GM04503 (cell line): ENCODE measurements at places on chromosomes 7 and 10.

- DNase-seq: no peak
Observed at GRCh38 chr10:102627736-102628293, 16.5 kb upstream of the TRIM8 start.

GRCh38 chr10:21173802-21174714 lies 276.9 kb upstream of the NEBL start:
- DNase-seq: no peak

GRCh38 chr10:63781226-63781625 lies 260.0 kb downstream of the REEP3 start:
- no peak for DNase-seq

- no peak for DNase-seq
Observed at GRCh38 chr7:2795906-2796305, 48.2 kb downstream of the GNA12 start.

DNA sequence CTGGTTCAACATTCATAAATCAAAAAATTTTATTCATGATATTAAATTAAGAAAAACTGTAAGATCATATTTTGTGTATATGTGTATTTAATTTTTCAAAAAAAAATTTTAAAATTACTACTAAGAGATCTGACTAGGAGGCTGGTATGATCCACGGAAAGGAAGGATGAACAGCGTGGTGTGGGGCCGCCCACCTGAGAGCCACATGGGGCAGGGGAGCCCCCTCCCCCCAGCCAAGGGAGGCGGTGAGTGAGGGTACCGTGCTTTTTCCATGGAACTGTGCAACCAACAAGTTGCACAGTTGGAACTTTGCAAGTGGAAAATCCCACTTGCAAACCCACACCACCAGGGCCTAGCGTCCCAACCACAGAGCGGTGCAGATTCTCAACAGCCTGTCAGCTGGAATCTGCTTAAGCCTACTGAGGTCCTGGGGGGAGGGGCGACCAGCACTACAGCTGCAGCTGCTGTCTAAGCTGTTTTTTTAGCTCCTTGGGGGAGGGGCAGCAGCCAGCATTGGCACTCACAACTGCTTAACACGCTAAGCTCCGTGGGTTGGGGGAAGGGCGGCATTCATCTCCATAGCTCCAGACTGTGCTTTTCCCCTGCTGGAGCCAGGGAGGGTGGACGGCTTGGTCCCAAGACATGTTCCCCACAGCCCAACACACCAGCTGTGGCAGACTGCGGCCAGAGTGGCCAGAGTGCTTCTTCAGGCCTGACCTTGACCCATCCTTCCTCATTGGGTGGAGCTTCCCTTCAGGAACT lies 94.2 kb upstream of the IGFBP3 start:
- DNase-seq: no peak

DNA sequence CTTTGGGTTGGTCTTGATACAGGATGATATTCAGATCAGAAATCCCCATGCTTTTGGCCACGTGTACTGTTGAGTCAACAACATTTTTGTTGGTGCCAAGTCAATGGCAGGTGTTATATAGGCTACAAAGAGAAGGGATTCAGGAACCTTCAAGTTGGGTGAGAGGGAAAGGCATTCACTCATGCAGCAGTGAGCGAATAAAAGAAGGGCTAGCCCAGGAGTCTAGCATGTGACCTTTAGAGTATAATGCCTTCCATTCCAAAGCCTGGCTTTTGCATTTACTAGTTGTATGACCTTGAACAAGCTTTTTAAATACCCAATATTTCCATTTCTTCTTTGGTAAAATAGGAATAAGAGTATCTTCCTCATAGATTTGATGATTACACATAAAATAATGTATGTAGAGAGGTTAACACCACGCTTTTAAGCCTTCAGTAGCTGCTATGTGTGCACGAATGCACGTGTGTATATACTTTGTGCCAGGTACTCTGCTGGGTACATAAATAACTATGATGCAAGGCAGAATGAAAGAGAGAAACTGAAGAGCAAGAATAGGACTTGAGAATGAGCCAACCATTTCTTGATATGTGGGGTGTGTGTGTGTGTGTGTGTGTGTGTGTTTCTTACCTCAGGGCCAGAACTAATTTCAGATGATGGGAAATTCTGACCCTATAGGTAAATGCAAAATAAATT lies 163.6 kb downstream of the PDE1C start:
- DNase-seq: no peak

DNA sequence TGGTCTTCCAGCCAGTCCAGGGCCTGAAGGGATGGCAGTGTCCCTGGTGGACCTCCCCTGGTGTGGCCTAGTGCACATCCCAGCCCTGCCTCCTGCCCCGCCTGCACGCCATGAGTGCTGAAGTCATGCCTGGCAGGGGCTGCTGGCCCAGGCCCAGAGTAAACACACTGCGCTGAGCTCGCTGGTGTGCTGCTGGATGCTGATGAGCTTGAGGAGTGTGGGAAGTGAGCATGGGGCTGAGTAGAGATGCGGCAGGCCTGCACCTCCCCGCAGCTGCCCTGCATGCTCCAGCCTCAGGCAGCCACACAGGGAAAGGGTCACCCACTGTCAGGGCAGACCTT lies 43.2 kb downstream of the HTRA1 start:
- peak; percentile 77 for DNase-seq

- peak; percentile 37 for DNase-seq
Observed at GRCh38 chr7:129908181-129908580, 44.6 kb downstream of the UBE2H start.

DNA sequence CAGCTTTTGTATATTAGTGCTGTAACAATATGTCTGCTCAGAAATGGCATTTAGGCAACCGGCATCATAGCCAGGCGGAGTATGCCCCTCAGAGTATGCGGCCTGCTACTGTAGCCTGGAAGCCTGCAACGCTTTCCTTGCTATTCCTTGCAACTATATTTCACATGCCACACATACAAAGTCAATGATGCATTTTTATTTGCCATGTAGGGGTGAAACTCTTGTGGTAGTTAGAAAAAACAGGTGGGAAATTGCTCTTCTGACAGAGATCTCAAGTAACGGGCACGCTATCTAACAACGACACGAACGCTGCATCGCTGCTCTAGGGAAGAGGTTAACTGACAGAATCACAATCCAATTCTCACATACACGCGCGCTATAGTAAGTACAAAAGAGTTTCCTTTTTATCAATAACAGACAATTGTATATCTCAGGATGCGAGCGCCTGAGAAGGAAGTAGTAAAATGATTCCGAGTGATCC lies 5.9 kb downstream of the EBF3 start:
- DNase-seq: no peak

DNA sequence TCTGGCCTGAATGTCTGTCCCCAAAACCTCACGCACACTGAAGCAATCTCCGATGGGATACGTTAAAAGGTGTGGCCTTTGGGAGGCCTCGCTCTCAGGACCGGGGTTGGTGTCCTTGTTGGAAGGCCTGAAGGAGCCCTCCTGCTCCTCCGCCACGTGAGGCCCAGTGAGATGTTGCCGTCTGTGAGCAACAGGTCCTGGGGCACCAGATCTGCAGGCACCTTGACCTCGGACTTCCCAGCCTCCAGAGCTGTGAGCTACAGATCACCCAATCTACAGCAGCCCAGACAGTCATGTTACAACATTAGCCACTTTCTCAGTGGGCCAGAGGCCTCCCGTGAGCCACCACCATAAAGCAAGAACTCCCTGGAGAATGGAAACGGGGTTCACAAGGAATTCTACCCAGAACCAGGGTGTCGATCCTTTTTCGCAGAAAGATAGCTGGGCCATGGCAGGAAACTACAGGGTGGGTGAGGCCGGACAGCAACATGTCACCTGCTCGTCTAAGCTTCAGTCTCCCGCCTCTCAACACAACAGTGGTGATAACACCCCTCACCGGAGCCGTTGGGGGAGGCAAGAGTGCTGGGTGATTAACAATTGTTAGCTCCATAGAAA lies 87.0 kb downstream of the DIP2C start:
- no peak for DNase-seq

DNA sequence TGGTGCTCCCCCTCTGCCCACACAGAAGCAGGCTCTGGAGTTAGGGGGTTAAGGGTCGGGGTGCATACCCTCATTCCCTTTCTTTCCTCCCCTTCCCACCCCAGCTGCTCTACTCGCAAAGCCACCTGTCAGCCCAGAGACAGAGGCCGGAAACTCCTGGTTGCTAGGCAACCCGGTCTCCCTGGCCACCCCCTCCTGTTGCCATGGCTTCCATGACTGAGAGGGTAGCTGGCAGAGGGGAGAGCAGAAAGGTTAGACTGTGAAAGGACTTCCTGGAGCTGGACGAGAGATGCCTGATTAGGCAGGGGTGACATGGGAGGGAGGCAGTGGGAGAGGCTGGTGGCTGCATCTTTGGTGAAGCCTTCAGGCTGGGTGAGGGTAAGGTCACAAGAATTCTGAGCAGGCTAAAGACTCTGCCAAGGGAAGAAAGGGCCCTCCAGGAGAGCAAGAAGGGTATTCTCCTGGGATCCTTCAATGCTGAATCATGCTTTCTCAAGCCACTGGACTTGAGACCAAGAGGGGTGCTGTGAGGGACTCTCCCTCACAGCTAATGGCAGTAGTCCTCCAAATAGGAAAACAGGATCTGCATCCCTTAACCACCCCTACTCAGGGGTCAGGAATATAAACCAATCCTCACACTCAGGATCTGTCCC lies 5.4 kb downstream of the PSD start:
- no peak for DNase-seq

GRCh38 chr7:6623589-6624245 lies 8.3 kb downstream of the ZNF853 start:
- no peak for DNase-seq

- DNase-seq: no peak
Observed at GRCh38 chr7:41104631-41105030, 598.3 kb downstream of the INHBA start.

DNA sequence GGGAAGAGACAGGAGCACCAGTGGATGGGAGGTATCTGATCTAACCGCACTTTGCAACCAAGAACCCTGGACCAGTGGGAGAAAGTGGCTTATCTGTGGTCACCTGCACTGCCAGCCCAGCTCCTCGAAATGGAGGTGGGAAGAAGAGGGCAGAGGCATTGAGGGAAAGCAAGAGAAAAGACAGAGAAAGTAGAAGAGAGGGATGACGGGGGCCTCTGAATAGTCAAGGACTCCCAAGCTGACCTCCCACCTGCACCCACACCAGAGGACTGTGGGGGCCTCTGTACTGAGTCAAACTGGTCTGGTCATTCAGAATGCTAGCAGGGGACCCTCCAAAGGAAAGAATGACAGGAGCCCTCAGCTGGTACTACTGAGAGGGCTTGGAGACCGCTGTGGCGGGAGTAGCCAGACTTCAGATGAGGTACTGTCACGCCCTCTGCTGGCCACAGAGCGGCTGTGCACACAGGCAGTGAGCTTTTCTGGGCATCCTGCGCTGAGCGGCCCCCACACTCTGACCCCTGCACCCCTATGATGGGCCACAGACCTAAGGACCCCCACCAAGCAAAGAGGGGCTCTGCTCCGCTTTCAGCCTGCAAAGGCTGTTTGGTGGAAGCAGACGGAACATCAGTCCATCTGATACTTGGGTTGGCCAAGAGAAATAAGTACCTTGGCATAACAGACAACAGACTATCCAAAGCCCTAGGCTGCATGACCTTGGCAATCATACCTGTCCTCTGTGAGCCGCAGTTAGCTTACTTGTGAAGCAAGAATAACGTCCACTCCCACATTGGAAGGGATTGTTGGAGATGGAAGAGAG lies 112.9 kb downstream of the COL13A1 start:
- no peak for DNase-seq

- DNase-seq: no peak
Observed at GRCh38 chr10:69088801-69089501, 1.0 kb downstream of the SRGN start.

DNA sequence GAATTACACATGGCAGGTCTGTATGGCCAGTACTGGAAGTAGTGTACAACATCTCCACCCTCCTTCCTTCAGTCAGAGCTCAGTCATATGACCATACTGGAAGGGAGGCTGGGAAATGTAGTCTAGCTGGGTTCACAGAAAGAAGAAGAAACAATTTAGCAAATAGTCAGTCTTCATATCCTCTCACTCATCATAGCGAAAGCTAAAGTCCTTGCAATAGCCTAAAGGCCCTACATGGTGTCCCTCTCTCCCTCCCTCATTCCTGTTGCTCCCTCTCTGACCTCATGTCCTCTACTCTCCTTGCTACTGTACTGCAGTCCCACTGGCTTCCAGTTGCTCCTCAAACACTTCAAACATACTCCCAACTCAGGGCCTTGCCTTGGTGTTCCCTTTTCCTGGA lies 4.3 kb upstream of the CALU start:
- DNase-seq: no peak

DNA sequence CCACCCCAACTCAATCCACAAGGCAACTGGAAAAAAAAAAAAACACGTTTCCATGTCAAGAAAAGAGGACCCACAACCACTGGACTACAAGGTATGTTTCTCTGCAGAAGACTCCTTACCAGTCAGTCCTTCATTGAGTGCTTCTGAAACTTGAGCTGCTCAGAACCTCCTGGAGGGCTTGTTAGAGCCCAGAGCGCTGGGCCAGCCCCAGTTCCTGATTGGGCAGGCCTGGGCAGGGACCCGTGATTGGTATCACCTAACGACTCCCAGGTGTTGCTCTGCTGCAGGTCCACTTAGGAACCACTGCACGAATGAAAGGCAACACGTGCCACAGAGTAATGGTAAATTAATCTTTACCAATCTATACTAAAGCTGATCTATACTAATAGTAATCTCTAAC lies 473 bp upstream of the CCDC201 start:
- no peak for DNase-seq

GRCh38 chr7:21966271-21966670 lies 20.6 kb upstream of the CDCA7L start:
- no peak for DNase-seq

DNA sequence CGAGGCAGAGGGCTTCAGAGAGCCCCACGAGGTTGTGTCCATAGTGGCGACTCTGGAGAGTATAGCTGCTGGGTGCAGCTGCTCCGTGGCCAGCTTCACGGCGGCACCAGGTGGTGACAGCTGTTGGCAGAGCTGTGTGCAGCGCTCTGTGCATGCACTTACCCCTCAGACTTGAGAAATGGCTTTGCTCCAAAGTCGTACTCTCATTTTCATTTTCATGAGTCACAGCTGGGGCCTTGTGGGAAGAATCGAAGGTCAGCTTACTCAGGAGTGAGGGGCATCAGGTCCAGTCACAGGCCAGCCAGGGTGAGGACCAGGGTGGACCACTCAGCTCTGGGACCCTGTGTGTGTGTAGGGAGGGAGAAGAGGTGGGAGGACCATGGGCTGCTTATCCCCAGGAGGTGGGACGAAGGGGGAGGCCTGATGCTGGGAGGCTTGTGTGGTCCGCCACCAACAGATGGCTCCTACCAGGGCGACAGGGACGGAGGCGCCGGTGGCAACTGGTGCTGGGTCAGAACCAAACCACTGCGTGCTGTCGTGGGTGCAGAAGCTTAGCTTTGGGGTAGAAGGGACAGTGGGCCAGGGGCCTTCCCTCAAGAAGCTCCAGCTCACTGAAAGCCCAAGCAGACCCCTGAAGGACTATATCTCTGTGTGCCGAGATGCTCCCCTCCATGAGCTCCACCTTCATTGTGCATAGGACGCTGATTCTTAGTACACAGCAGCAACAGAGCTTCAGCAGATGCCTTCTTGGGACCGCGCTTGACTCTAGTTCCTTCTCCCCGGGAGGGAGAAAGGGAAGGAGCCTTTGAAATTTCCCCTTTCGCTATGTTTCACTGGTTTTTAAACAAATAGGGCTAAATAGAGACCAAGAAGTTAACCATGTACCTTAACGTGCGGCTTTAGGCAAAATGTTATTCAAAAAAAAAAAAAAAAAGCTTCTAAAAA lies 225.0 kb downstream of the CELF2 start:
- DNase-seq: no peak

- DNase-seq: no peak
Observed at GRCh38 chr10:101597091-101597900, 9.2 kb downstream of the DPCD start.
